Mesothelial cell of epicardium (in vitro differentiated cells): ENCODE measurements at places on chromosomes 12 and 14.

DNA sequence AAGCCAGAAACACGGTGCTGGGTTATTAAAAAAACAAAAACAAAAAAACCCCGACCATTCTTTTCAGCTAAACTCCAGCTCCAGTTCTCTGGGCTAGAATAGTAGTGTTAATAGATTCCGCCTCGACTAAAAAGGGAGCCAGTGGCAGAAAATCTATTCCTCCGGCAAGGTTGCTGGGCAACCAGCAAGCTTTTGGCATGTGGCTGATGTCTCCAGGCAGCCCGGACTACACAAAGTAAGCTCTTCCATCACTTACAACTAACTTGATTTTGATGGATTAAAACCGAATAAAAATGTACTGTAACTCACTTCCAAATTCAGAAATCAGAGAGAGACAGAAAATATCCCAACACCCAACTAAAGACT is 126.4 kb upstream of the FOXN3 start:
- DNase-seq = no peak

DNA sequence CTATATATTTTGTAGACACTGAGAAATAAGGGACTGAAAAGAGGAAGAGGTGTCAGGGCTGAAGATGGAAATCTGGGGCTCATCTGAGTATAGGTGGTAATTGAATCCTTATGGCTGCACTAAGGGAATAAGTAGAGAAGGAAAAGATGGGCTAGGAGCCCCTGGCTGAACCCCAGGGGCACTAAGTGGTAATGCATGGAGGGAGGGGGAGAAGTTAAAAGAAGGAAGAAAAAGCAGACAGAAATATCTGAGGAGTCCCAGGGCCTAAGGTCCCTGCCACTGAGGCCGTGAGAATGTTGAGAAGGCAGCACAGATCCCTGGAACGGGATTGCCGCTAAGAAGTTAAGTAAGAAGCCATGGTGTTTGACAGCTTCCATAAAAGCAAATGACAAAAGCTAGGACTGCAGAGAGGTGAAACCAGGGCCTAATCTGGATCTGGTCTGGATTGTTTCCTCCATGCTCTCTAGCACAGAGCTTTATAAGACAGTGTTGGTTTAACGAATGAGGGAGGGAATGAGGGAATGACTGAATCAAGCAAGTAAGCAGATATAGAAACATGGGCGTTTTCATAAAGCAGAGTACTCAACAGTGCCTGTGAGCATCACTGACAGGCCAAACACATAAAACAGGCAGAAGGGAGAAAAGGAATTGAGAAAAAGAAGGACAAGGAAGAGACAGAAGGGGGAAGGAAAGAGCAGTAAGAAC is 92.9 kb downstream of the HMGA2 start:
- DNase-seq = no peak

- DNase-seq = no peak
Measured at GRCh38 chr14:78581229-78581628, 411.1 kb downstream of the NRXN3 start.

GRCh38 chr14:98411154-98411553 is 860.8 kb downstream of the BCL11B start:
- DNase-seq = no peak

- DNase-seq = no peak
Measured at GRCh38 chr12:92426332-92426731, 276.5 kb upstream of the PLEKHG7 start.

DNA sequence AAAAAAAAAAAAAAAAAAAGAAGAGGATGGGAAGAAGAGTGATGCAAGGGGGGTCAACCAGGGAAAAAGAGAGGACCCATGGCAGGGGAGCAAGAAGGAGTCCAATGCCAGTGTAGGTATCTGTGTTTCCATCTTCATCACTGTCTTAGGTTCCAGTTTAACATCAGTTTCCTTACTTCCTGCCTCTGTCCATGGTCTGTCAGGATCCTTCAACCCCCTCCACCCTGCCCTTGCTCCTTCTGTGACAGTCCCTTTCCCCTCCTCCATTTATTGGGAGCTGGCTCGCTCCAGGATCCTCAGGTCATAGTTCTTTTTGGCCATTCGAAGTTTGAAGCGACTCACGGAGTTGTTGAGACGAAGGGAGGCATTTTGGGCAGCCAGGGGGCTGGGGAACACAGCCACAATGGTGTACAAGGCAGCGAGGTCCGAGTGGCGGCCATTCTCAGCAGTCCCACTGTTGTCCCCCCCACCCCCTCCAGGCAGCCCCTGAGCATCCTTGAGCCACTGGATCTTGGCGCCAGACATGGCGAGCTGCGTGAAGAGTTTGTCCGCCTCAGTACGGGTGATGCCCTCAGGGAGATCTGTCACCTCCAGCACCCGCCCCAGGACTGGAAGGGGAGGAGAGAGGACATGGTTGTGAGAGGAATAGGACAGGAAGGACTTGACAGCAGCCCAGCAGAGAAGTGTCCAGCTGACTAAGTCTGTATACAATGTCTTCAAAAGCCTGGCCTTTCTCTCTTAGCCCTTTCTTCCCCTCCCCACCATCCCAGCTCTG is 3.7 kb upstream of the STAC3 start:
- no peak for DNase-seq

GRCh38 chr12:6827982-6828780 is at the start of gene P3H3:
Gene P3H3, plus strand, starts transcription at chr12:6828407. Its CDS starts 34 bp downstream, at chr12:6828441.
- DNase-seq = peak; percentile 53

GRCh38 chr14:70708717-70709570 is 67.2 kb downstream of the TTC9 start:
- DNase-seq = no peak

DNA sequence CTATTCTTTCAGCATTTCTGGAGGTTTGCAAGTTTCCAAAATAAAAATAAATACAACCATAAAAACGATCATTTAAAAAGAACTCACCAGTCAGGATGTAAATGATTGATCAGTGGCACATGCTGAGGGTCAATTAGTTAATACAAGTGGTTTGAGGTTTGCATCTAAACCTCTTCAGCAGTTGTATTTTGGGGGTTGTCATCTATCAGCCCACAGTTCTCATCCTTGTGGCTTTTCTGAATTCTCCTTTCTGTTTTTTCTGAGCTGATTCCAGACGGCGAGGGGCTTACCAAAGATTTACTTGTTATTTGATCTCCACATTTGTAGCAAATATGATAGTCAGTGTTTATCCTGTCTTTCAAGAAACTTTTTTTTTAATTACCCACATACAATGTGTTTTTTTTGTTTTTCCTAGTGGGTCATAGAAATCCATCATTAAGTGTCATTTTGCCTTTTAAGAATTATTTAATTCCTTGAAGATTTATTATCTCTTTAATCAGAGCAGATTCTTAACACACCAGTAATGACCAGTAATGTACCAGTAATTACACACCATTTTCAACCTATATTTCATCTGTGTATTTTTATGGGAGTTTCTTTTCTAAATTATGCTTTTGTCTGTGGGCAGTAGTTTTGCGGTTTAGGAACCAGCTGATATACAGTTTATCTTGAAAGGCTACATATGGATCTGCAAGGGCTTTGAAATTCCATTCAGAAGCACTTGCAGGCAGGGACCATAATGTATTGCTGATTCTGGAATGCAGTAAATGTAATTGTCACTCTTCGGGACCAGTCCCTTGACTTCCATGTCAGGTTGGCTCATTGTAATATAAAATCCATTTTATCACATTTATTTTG is 56.3 kb upstream of the DAAM1 start:
- DNase-seq = no peak

DNA sequence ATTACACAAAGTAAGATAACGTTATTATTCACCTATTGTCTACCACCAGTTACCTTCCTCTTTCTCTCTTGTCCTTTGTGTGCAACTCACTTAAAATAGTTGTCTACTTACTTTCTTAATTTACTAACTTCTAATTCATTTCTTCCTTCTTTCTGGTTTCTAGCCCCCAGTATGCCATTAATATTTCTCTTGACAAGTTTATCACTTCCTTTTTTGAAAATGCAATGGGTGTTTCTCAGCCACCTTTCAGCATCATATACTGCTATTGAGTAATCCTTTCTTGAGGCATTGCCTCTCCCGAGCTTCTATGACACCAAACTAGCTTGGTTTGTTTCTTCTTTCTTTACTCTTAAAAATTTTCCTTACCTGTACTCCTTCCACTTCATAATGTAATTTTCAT is 633.6 kb downstream of the TMTC2 start:
- DNase-seq = no peak

GRCh38 chr14:55838529-55839052 is 258.6 kb downstream of the KTN1 start:
- DNase-seq = no peak

DNA sequence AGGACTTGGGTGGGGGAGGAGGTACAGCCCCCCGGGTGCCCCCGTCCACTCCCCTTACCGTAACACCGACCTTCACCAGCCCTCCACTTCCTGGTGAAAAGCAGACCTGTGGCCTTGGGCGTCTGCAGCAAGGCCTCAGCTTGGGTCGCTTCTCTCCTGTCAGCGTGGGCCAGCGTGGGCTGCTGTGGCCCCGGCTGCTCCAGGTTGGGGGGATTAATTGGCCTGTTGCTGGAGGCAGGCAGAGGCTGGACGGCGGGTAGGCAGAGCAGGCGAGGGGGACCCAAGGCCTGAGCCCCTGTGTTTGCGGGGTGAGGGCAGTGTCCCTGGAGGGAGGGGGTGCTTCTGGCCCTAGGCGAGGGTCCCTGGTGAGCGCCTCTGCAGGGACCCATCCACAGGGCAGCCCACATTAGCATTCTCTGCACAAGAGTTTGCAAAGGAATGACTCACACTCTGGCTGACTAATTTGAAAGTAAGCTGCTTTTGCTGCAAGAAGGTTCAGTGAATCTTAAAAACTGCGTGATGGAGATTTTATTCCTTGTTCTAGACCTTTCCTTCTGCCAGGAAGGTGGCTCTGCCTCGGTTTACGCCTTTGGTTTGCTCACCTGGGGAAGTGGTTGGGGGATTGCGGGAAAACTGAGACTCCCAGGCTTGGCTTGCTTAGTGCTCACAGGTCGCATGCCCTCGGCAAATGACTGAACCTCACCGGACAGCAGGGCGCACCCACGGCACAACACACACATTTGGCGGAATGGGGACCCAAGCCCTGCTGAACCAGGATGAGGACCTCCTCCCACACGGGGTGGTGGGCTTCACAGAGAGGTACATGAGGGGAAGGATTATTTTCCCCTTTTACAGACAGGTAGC is 37.9 kb upstream of the DLK1 start:
- no peak for DNase-seq

- DNase-seq = no peak
Measured at GRCh38 chr12:795305-795704, 42.9 kb downstream of the WNK1 start.

GRCh38 chr12:47139000-47139681 is 59.4 kb upstream of the AMIGO2 start:
- no peak for DNase-seq

DNA sequence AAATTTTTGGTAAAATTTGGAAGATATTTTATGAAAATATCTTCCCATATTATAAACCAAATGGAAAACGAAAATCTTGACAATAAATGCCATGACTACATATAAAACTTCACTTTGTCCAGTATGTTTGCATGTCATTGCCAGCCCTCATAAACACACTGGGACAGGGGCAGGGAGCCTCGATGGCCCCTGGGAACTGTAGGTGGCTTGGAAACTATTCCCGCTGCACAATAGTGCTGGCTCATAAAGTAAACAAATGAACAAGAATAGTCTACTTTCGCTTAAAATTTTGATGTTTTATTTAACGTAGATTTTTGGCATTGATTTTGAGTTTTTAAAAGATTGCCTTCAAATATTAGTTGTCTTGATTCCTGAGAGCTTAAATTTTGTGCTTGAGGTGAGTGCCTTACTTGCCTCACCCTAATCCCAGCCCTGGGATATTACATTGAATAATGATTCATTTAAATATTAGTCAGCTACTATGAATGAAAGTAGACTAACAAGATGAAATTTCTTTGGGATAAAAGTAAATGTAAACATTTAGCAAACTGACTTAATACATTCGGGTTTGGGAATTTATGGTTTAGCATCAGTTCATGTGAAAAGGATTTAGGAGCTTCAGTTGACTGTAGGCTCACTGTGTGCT is 74.0 kb upstream of the PKP2 start:
- DNase-seq = no peak

DNA sequence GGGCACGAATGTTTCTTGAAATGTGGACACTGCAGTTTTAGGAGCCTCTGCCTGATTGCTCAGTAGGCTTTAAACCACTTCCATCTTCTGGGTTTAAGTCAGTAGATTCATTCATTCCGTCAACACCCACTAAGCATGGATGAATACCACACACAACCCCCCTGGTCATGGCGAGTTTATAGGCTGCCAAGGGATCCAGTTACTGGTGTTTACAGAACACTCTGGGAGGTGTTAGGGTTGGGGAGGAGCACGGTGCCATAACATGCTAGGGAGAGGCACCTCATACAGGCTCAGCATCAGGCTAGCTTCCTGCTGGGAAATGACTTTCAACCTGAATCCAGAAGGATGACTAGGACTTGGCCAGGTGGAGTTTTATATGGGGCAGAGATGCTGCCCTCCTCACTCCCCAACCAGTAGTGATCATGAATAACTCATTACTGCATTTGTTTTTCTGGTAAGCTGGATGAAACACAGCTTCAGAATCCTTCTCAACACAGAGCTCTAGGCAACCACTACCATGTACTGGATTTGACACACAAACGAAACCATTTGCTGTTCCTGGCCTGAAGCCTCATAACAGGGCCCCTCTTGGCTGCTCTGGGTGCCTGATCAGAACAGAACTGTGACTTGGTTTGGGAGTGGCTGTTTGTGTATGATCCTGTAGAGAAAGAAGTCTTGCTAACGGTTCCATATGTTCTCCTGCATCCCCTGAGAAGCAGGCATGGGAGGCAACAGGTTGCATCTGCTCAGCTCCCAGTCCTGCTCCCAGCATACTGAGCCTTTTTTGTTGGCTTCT is 47.9 kb downstream of the FBXW8 start:
- DNase-seq = no peak

- DNase-seq = no peak
Measured at GRCh38 chr14:21264025-21264801, 5.0 kb downstream of the HNRNPC start.

GRCh38 chr14:89678768-89679167 is 261.7 kb upstream of the FOXN3 start:
- DNase-seq = no peak

- DNase-seq = no peak
Measured at GRCh38 chr14:93078870-93079269, 36.9 kb downstream of the ITPK1 start.

DNA sequence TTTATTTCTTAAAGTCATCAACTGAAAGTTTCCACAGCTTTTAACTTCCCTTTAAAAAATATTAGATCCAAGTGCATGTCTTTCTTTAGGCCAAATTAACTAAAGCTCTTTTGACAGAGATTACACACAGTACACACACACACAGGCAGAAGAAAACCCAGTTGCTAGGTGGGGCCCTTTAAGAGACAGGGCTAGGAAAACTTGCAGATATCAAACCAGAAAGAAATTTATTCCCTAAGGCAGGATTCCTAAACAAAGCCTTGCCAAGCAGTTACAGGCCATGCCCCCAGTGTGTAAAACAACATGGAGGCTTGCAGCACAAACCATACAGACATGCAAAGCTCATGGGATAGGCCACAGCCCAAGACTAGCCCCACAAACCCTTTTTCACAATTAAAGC is 123.4 kb downstream of the FSCB start:
- no peak for DNase-seq

DNA sequence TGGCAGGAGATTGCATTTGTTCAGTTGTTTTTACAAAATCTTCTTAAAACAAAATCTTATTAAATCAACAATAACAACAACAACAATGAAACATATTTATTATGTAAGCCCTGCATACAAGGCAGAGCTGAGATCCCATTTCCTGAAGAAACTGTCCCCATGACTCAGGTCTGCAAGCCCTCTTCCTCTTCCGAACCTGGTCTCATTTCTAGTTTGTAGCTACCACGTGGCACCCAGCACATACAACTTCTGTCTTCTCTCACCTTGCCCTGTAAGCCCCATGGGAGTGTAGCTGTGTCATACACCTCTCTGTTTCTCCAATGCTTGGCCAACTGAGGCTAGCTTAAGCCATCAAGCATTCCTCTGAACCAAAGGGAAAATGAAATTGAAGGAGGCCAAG is 106.4 kb downstream of the SLC8A3 start:
- no peak for DNase-seq
